Lower lobe of right lung (tissue), 2 donors: ENCODE measurements at places on chromosomes 13 and 19. TPM values are rescaled to one million over a fixed set of nuclear protein-coding genes. Genes with fewer than 3 reads are reported as not detected.

DNA sequence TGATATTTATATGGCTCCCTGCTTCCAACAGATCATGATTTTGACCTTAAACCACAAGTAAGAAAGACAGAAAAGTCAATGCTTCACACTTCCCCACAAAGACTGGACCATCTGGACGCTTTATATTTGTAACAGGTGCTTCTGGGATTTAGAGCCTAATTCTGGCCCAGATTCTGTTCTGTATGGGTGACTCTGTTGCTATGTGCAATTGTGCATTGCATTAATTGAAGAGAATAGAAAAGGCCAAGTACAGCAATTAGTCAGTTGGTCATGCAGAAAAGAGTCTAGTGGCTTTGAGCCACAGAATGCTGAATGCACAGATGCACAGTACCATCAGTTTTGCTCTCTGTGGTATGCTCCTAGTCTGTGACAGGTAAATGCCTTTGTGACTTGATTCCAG lies 657.4 kb upstream of the ATXN8OS start:
- H3K27me3 ChIP-seq, result no peaks in the 10 kb centered on the region
- H3K4me1 ChIP-seq, result no peaks in the 10 kb centered on the region
- no peak for DNase-seq
- H3K4me3 ChIP-seq, result no peak overlapping the region
- H3K27ac ChIP-seq, result no peak overlapping the region
- H3K36me3 ChIP-seq, result no peaks in the 10 kb centered on the region

- no peak for DNase-seq
- no peaks in the 10 kb centered on the region for H3K27me3 ChIP-seq
- H3K4me3 ChIP-seq, result no peak overlapping the region
- no peaks in the 10 kb centered on the region for H3K36me3 ChIP-seq
Measured at GRCh38 chr13:33188093-33188882, 97.3 kb downstream of the STARD13 start.

GRCh38 chr19:30488191-30488590 lies 116.0 kb downstream of the ZNF536 start:
- no peaks in the 10 kb centered on the region for H3K36me3 ChIP-seq
- DNase-seq, result no peak
- H3K27me3 ChIP-seq, result peaks cover 8% of the 10 kb centered on the region
- H3K27ac ChIP-seq, result no peak overlapping the region
- H3K4me3 ChIP-seq, result no peak overlapping the region

DNA sequence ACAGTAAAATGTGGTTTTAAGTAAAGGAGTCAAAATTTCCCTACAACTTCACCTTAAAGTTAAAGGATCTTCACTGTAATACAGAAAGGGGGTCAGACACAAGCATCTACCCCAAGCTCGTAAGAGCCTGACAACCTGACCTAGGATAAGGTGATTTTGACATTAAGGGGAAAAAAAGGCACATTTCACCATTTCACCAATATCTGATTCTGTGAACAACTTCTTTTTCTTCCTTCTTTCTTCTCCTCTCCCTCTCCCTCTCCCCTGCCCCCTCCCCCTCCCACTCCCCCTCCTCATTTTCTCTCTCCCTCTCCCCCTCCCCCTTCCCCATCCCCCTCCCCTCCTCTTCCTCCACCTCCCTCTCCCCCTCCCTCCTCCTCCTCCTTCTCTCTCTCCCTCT lies 796.7 kb upstream of the ARGLU1 start:
- H3K4me1 ChIP-seq, result no peaks in the 10 kb centered on the region
- DNase-seq, result no peak
- no peaks in the 10 kb centered on the region for H3K27me3 ChIP-seq
- no peak overlapping the region for H3K4me3 ChIP-seq
- H3K36me3 ChIP-seq, result no peaks in the 10 kb centered on the region

The EFNA2 gene
- total RNA-seq, result not detected

The DACH1 gene
- 8.1 TPM for total RNA-seq

The CYP4F12 gene
- 4.5 TPM for total RNA-seq

The ATP8B3 gene
- total RNA-seq, result 2.1 TPM
